Osteocyte (in vitro differentiated cells): ENCODE measurements at places on chromosomes 12 and 14.

DNA sequence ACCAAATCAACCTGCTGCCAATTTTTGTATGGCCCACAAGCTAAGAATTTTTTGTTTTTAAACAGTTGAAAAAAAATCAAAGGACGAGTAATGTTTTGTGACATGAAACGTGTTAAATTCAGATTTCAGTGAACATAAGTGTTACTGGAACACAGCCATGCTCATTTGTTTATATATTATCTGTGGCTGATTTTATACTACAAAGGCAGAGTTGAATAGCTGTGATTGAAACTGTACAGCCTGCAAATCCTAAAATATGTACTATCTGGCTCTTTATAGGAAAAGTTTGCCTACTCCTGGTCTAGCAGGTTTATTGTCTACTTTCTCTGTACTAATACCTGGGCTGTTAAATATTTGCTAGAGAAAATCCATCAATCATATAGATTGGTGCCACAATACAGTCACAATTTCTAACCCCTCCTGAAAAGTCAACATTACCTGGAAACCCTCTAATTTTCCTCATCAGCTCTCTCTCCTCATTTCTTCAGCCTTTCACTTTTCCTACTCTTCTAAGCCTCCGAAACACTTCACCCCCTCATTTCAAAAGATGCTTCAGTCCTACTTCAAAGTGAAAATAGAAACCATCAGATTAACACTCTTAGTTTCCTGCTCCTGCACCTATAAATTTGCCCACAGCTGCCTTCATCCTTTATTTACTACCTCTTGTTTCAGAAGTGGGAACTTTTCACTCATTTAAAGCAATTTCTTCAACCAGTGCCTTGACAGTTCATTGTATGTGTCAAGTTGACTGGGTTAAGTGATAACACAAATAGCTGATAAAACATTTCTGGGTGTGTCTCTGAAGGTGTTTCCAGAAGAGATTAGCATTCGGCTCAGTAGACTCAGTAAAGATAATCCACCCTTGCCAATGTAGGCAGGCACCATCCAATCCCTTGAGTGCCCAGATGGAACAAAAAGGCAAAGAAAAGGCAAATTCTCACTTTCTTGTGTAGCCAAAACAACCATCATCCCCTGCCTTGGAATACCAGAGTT is 18.0 kb upstream of the C2CD5 start:
- DNase-seq, result no peak

- DNase-seq, result no peak
These were observed 104.1 kb downstream of the LGMN start for GRCh38 chr14:92644171-92644969.

DNA sequence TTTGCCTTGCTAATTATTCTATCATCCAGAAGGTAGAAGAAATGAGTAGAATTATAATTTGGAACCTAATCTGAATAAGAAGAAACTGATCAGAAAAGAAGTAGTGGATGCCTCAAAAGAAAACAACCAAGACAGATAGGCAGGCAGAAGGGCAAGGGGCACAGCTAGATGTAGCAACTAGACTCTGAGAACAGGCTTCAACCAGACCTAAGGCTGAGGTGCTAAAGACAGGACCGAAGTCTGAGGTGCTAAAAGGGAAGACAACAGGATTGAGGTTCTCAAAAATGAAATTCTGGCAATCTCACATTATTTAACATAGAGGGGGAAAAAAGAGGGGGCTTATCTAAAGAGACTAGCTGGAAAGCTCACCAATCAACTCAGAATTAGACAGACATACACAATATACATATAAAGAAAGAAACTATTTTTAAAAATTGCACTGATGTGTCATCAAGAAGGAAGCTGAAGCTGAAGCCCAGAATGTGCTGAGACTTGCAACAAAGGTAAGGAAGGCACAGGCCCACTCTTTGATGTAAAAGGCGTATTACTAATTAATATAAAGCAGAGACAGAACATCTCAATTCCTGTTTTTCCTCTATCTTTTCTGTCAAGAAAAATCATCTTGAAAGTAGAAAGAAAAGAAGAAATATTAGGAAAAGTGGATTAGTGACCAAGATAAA is 43.8 kb upstream of the CSRNP2 start:
- DNase-seq, result no peak

GRCh38 chr12:57734591-57734990 is 4.0 kb downstream of the AGAP2 start:
- DNase-seq, result no peak

DNA sequence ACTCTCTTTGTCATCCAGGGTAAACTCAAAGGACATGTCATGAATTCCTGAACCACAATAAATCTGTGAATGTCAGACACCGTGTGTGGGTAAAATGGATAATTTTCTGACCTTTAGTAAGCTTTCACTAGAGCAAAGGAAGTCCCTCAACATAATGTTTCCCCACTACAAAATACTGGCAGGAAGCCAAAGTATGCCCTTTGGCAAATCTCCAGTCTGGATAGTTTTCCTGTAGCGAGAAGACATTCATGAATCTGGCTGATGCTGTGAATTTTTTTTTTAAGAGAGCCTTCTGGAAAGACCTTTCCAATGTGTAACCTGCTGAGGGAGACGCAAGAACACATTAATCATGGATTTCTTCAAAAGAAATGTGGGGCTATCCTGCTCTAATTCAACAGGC is 389.6 kb upstream of the DDHD1 start:
- DNase-seq, result no peak

- DNase-seq, result no peak
These were observed 31.9 kb upstream of the NCOR2 start for GRCh38 chr12:124599074-124599999.

GRCh38 chr12:71299541-71300376 is 139.8 kb upstream of the LGR5 start:
- no peak for DNase-seq

DNA sequence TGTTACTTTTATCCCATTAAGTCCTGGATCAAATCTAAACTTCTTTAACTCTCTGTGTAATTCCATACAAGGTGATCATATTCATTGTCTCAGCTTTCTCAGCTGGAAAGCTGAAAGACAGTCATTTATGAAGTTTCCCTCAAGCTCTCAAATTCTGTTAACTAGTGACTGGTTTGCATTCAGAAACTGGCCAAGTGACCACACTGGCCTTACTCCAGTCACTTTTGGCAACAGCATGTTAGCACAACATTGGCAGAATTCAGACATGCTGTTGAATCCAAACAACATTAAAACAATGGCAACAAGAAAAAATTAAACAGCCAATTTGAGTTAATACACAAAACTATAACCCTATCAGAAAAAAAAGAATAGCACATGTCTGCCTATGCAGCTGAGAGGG is 343.3 kb downstream of the MDGA2 start:
- DNase-seq, result no peak

DNA sequence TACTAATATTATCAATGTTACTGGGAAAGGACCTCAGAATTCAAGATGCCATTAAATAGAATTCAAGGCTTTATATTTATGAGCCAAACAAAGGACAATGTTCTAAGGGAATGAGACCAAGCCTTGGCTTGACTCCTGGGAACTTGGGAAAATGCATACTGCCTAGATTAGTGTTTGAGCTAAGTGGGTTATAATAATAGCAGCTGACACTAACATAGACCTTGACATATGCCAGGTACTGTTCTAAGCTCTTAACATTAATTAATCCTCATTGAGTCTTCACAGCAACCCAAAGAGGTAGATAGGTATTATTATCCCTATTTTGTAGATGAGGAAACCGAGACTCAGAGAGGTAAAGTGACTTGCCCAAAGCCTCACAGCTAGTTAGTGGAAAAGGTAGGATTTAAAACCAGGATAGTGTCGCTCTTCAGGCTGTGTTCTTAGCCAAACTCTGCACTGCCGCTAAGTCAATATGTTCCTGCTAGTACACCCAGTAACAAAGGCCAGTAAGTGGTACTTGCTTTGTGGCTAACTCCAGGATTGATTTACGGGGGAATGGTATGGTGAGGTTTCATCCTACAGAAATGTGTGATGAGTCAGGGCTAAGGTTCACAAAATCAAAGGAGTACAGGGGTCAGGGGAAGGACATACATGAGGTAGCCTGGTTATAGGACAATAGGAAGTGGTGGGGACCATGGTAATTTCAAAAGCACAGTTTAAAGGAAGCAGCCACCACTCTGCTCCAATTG is 35.8 kb upstream of the PRKAB1 start:
- no peak for DNase-seq

DNA sequence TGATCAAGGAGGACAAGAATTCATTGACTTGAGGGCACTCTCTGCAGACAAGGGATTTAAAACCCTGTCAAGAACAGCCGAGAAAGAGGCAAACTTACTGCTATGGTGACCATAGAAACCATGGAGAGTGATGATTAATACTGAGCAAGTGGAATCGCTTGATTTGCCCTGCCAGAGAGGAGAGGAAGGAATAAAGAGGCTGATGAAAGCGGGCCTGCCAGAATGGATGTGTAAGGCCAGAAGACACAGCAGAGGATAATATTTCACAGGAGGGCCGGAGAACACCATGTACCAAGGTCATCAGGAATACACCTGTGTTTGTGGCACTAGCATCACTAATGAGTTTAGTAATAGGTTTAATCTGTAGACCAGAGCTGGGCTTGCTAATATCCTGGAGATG is 221.8 kb upstream of the DCN start:
- no peak for DNase-seq

GRCh38 chr12:102369876-102370275 is 110.5 kb downstream of the IGF1 start:
- no peak for DNase-seq

- no peak for DNase-seq
These were observed 4.5 kb upstream of the KLHL33 start for GRCh38 chr14:20440465-20440864.

DNA sequence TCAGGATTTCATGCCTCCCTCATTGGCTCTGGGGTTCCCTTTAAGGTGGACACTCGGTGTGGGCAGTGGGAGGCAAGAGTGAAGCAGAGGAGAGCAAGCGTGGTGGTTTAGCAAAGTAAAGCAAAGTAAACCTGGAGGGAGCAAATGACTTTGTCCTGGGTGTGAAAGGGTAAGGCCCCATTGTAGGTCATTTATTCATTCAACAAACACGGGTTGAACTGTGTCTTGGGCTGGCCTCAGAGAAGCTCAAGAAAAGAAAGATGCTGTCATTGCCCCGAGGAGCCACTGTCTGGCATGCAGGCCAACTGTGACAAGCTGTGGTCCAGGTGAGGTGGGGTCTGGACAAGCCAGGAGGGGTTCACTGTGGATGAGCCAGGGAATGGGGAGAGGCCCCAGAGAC is 68.9 kb upstream of the DLK1 start:
- DNase-seq, result no peak

- DNase-seq, result no peak
These were observed 374.1 kb downstream of the ADGRD1 start for GRCh38 chr12:131327521-131328488.

DNA sequence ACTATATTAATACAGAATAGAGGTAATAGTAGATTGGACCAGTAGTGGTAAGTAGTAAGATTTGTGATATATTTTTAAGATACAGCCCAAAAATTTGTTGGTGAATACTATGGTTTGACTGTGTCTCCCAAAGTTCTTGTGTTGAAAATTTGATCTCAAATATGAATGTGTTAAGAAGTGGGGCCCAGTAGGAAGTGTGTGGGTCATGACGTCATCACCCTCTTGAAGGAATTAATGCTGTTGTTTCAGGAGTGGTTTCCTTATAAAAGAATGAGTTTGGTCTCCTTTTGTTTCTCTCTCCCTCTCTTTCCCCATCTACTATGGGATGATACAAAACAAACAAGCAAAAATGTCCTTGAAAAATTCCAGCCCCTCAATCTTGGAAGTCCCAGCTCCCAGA is 16.3 kb downstream of the LUM start:
- DNase-seq, result no peak

GRCh38 chr12:131948166-131948712 is 1.5 kb upstream of the EP400 start:
- peak; percentile 17 for DNase-seq

GRCh38 chr12:66590275-66590985 is 88.4 kb downstream of the GRIP1 start:
- no peak for DNase-seq

- DNase-seq, result no peak
These were observed 16.4 kb upstream of the NCOR2 start for GRCh38 chr12:124583854-124584253.

DNA sequence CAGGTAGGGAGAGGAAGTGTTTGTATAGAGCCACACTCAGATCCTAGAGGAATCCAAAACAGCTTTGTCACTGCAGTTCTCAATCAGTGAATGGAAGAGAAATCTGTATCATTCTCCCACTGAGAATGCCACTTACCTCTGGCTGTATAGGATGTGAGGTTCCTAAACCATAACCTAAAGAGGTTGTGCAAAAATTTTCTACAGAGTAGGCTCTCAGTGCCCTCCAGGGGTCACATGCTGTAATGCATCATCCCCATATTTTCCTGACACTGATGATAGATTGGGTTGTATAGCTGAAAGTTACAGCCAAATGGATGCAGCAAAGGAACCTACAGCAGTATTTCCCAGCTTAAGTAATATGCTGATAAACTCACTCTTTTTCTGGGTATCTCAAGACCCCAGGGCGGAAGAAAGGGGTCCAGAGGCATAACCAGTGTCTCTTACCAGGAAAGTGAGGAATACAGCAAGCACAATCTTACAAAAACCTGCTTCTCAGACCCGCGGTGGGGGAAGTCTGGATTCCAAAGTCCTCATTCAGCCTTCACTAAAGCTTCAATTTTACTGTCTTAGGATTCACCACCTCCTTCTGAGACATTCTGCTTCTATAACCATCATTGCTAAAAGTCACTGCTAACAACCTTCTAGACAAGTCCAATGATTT is 3.8 kb downstream of the BCDIN3D start:
- DNase-seq, result no peak

DNA sequence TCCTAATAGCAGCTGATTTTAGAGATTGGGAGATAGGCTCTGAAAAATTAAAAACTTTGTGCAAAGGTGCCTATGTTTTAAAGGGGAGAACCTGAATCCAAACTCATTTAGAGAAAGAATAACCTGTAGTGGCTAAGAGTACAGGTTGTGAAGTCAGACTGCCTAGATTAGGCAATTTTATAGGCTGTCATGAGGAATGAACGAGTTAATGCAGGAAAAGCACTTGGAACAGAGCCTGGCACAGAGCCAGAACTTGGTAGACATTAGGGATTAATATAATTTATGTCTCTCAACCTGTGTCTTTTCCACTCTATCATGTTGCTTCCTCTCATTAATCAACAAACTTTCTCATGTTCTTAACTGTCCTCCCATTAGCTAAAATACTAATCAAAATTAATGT is 98.1 kb downstream of the WIF1 start:
- DNase-seq, result no peak

DNA sequence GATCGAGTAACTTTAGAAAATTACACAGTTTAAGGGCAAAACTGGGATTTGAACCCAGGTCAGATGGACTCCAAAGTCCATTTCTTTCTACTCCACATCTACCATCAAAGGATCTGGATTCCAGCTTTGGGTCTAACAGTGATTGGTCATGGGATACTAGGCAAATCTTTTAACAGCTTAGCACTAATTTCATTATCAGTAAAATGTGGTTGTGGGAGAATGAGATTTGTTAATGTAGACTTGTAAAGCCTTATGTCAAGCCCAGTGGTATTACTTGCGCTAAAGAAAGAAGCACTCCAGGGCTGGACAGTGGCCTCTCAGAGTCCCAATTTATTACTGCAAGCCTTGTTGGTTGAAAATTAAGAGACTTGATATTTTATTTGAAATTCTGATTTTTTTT is 65.2 kb upstream of the MANSC4 start:
- DNase-seq, result no peak
